ENCODE measurements at places on chromosomes 6 and 20. TPM values are rescaled to one million over a fixed set of nuclear protein-coding genes. Genes with fewer than 3 reads are reported as not detected.
A peak's percentile ranks its signal among the peaks of the same experiment; 100 is the strongest.

- H3K27me3 ChIP-seq: peaks cover 63% of the 10 kb centered on the region
- no peak for DNase-seq
- no peaks in the 10 kb centered on the region for H3K4me1 ChIP-seq
- no peak overlapping the region for H3K4me3 ChIP-seq
These were observed 30.7 kb downstream of the CDH22 start for GRCh38 chr20:46277602-46278001.

DNA sequence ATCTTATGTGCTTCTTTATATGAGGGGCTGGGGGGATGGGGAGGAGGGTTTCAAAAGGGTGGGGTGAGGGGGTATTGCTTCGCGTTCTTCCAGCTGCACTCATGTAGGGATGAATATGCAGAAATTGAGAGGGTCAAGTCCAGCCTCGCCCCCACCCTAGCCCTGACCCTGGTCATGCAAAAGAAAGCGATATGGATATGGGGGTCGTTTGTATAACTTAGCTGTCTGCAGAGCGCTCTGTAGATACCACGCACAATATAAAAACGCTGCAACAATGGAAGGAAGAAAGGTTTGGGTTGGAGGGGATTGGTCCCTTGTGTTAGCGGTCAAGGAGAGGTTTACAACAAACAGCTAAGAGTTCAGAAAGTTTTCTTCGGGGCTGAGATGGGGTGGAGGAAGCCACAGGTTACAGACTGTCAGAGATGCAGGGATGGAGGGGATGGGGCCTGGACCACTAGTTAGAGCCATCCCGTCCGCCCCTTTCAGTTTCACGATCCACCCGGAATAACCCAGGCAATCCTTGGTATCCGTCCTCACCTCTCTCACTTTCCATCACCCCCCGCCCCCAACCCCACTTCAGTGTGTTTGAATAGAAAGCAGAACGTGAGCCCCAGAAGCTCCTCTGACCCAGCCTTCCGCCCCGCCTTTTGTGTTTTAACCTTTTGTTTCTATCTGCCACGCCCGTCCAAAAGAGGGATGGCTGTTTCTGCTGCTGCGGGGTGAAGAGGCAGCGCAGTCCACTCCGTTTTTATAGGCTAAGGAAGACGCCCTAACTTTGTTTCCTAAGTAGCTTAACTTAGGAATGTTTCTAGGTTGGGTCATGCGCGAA, 73.5 kb downstream of the SOX4 start:
- H3K27ac ChIP-seq: no peak overlapping the region
- no peak for DNase-seq
- H3K36me3 ChIP-seq: no peaks in the 10 kb centered on the region
- peak overlapping the region; percentile 86 for H3K4me3 ChIP-seq

GRCh38 chr6:26251354-26252076, 113.5 kb upstream of the BTN3A2 start:
- no peaks in the 10 kb centered on the region for H3K36me3 ChIP-seq
- no peak for DNase-seq
- H3K27ac ChIP-seq: peak overlapping the region; percentile 91
- peak overlapping the region; percentile 81 for H3K4me3 ChIP-seq
- H3K4me1 ChIP-seq: peaks cover 26% of the 10 kb centered on the region

SGK1 gene
- total RNA-seq: 102 TPM

DNA sequence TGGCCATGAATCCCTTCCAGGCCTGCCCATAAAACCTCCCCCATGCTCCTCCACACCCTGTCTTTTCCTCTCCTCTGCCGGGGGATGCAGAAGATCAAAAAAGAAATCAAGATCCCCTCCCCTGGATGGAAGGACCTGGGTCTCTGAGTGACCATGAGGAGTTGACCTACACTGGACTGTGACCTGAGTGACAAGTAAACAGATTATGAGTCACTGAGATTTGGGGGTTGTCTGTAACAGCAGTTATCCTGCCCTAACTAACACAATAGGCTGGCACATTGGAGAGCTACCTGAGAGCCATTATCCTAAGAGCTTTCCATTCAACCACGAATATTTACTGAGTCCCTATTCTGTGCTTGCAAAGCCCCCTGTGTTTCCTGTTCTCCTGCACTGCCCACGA, 28.4 kb upstream of the SIRPA start:
- no peaks in the 10 kb centered on the region for H3K36me3 ChIP-seq
- DNase-seq: no peak
- no peak overlapping the region for H3K4me3 ChIP-seq
- H3K4me1 ChIP-seq: peaks cover 14% of the 10 kb centered on the region
- no peaks in the 10 kb centered on the region for H3K27me3 ChIP-seq

GRCh38 chr6:101114703-101115102, 233.6 kb upstream of the ASCC3 start:
- no peak overlapping the region for H3K4me3 ChIP-seq
- H3K27ac ChIP-seq: no peak overlapping the region
- H3K4me1 ChIP-seq: no peaks in the 10 kb centered on the region
- H3K27me3 ChIP-seq: no peaks in the 10 kb centered on the region

- H3K36me3 ChIP-seq: no peaks in the 10 kb centered on the region
- H3K27ac ChIP-seq: no peak overlapping the region
- peaks cover 13% of the 10 kb centered on the region for H3K4me1 ChIP-seq
- no peak overlapping the region for H3K4me3 ChIP-seq
These were observed 120.2 kb downstream of the QRSL1 start for GRCh38 chr6:106749609-106750008.

DNA sequence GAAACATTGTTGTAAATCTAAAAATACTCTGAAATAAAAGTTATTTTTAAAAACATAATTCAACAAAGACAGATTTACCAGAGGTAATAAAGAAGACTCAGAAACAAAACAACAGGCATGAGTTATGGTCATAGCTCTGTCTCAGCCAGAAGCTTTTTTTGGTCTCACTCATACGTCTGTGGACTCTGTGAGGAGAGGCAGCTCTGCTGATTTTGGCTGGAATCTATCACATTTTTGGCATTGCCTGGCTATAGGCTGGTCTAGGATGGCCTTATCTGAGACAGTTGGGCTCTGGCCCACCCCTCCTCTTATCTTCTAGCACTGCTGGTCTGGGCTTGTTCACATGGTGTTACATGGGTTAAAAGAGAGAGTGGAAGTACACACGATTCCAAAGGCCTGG, 514.0 kb upstream of the BTBD3 start:
- peak overlapping the region; percentile 11 for H3K27ac ChIP-seq
- no peaks in the 10 kb centered on the region for H3K27me3 ChIP-seq
- DNase-seq: no peak
- H3K4me1 ChIP-seq: peaks cover 11% of the 10 kb centered on the region
- no peak overlapping the region for H3K4me3 ChIP-seq

DNA sequence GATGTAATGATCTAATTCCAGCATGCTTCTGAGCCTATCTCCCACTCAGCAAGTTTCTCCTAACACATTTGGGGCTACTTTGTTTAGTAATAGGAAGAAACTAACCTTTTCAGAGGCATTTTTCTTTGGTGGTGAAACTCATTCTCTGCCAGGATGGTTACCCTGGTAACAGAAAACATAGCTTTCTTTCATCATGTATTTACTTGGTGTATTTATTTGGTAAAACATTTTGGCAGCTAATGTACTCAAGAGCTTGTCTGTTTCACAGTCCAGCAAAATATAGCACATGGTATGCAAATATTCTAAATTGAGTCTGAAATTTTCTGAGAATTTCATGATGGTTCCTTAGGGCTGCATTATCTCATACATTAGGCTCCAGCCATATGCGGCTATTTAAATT, 100.0 kb downstream of the SLC35B3 start:
- DNase-seq: no peak
- H3K36me3 ChIP-seq: no peaks in the 10 kb centered on the region
- no peaks in the 10 kb centered on the region for H3K27me3 ChIP-seq
- no peaks in the 10 kb centered on the region for H3K4me1 ChIP-seq
- no peak overlapping the region for H3K4me3 ChIP-seq

DNA sequence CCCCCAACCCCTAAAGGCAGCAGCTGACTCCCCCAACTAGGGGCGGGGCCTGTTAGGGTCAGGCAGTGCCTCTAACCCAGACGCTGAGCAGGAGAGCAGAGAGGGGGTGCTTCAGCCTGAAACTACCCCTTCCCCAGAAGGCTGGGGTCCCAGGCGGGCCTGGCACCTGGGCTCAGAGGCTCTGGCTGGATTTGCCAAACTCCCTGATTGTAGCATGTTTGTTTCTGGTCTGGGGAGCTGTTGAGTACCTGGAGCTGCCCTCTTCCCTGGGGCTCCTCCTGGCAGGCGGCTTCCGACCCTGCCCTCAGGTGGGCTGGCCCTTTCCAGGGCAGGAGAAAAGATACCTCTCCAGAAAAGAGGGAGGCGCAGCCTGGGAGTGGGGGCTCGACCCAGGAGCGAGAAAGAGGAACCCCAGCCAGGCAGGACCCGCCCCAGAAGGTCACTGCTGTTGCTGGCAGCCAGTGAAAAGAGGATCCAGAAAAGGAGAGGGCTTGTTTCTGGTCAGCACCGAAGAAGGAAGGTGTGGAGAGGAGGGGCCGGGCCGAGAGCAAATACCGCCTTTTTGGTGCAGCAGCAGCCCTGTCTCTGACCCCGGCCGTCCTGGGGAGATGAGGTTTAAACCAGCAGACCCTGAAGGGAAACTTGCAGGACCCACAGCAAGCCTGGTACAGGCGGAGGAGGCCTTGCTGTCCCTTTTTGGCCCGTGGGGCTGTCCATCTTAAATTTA, 810 bp upstream of the ABHD16B start:
- peaks cover 2% of the 10 kb centered on the region for H3K36me3 ChIP-seq
- no peak for DNase-seq
- H3K27ac ChIP-seq: no peak overlapping the region
- H3K27me3 ChIP-seq: no peaks in the 10 kb centered on the region
- peaks cover 32% of the 10 kb centered on the region for H3K4me1 ChIP-seq

- peak overlapping the region; percentile 73 for H3K27ac ChIP-seq
- H3K4me3 ChIP-seq: no peak overlapping the region
- no peak for DNase-seq
- no peaks in the 10 kb centered on the region for H3K36me3 ChIP-seq
- peaks cover 20% of the 10 kb centered on the region for H3K4me1 ChIP-seq
These were observed 14.2 kb upstream of the BNIP5 start for GRCh38 chr6:36350681-36351571.

LY86 gene
- not detected for total RNA-seq

- peaks cover 31% of the 10 kb centered on the region for H3K27me3 ChIP-seq
- H3K4me3 ChIP-seq: no peak overlapping the region
- no peaks in the 10 kb centered on the region for H3K4me1 ChIP-seq
- H3K27ac ChIP-seq: no peak overlapping the region
These were observed 289.9 kb upstream of the MMS22L start for GRCh38 chr6:97572943-97573342.

DNA sequence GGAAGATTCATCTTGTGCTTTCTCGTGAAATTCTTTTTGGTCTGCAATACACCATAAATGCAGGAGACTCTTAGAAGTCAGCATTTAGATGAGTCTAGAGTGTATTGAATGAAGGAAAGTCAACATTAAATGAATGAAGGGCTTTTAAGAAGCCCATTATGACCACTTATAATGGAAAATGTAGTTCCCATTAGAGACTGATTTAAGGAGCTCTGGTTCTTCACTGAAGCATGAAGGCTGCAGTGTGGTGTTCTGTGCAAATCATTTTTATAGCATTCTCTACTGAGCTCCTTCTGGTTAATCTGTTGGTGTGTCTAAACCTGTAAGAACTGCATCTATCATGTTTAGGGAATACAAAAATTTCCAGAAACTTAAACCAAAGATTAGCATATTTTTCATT, 19.7 kb downstream of the NCOA7 start:
- H3K4me1 ChIP-seq: peaks cover 56% of the 10 kb centered on the region
- DNase-seq: no peak
- H3K36me3 ChIP-seq: peaks cover 4% of the 10 kb centered on the region

DNA sequence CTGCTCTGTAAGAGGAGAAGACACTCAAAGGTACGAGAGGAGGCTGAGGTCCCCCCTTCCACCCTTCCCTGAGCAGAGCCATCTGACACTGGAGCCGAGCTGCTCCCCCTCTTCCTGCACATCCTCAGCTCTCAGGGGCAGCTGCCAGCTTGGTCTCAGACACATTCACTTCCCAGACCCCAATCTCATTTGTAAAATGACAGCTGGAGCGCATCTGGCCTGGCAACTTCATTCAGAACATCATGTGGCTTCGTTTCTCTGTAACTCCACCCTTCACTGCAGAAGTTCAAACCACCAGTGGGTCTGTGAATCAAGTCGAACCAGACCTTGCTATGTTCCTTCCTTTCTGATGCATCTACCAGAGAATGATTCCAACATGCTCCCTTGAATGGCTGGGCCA, 145.6 kb upstream of the CDH4 start:
- DNase-seq: no peak
- H3K36me3 ChIP-seq: no peaks in the 10 kb centered on the region
- no peak overlapping the region for H3K27ac ChIP-seq
- peaks cover 37% of the 10 kb centered on the region for H3K27me3 ChIP-seq
- no peaks in the 10 kb centered on the region for H3K4me1 ChIP-seq

DNA sequence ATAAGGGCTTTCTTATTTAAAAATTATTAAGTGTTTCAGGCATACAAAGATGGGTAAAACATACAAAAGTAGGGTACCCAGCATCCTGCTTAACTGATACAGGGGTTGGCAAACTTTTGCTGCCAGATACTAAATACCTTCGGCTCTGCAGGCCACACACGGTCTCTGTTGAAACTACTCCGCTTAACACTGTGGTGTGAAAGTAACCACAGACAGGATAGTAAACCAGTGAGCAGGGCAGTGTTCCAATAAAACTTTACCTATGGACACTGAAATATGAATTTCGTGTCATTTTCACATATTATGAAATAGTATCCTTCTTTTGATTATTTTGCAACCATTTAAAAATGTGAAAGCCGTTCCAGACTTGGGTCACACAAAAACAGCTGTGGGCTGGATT, 92.4 kb downstream of the EYA2 start:
- H3K4me3 ChIP-seq: no peak overlapping the region
- H3K27me3 ChIP-seq: peaks cover 43% of the 10 kb centered on the region
- DNase-seq: no peak
- no peak overlapping the region for H3K27ac ChIP-seq
- peaks cover 6% of the 10 kb centered on the region for H3K4me1 ChIP-seq

GRCh38 chr6:146339716-146340115, 203.9 kb upstream of the RAB32 start:
- H3K27ac ChIP-seq: no peak overlapping the region
- H3K4me1 ChIP-seq: no peaks in the 10 kb centered on the region
- no peak for DNase-seq
- no peaks in the 10 kb centered on the region for H3K27me3 ChIP-seq
- H3K36me3 ChIP-seq: no peaks in the 10 kb centered on the region

GRCh38 chr20:61757678-61758563, 307.8 kb downstream of the TAF4 start:
- peaks cover 9% of the 10 kb centered on the region for H3K27me3 ChIP-seq
- no peak overlapping the region for H3K27ac ChIP-seq
- no peaks in the 10 kb centered on the region for H3K36me3 ChIP-seq

TMX4 gene
- 24.4 TPM for total RNA-seq

MAS1 gene
- not detected for total RNA-seq

GRCh38 chr6:106772270-106773142, 143.1 kb downstream of the QRSL1 start:
- no peak overlapping the region for H3K27ac ChIP-seq
- peaks cover 2% of the 10 kb centered on the region for H3K36me3 ChIP-seq
- no peaks in the 10 kb centered on the region for H3K4me1 ChIP-seq
- H3K27me3 ChIP-seq: peaks cover 14% of the 10 kb centered on the region
- no peak overlapping the region for H3K4me3 ChIP-seq

CALHM4 gene
- total RNA-seq: not detected

GRCh38 chr20:34862724-34863123, 9.9 kb downstream of the GGT7 start:
- H3K4me3 ChIP-seq: no peak overlapping the region
- H3K27me3 ChIP-seq: no peaks in the 10 kb centered on the region
- DNase-seq: no peak

UNC5CL gene
- 0.36 TPM for total RNA-seq

- H3K27me3 ChIP-seq: peaks cover 8% of the 10 kb centered on the region
- no peaks in the 10 kb centered on the region for H3K4me1 ChIP-seq
- no peak for DNase-seq
- no peaks in the 10 kb centered on the region for H3K36me3 ChIP-seq
These were observed 21.8 kb downstream of the HMGCLL1 start for GRCh38 chr6:55557146-55557545.

GRCh38 chr20:48621376-48622078, 206.3 kb downstream of the PREX1 start:
- DNase-seq: peak; percentile 92
- peak overlapping the region; percentile 77 for H3K4me3 ChIP-seq
- no peaks in the 10 kb centered on the region for H3K27me3 ChIP-seq
- no peaks in the 10 kb centered on the region for H3K36me3 ChIP-seq
- H3K4me1 ChIP-seq: peaks cover 32% of the 10 kb centered on the region

Data from chondrocyte (in vitro differentiated cells).